ENCODE measurements at places on chromosomes 12 and 14.

DNA sequence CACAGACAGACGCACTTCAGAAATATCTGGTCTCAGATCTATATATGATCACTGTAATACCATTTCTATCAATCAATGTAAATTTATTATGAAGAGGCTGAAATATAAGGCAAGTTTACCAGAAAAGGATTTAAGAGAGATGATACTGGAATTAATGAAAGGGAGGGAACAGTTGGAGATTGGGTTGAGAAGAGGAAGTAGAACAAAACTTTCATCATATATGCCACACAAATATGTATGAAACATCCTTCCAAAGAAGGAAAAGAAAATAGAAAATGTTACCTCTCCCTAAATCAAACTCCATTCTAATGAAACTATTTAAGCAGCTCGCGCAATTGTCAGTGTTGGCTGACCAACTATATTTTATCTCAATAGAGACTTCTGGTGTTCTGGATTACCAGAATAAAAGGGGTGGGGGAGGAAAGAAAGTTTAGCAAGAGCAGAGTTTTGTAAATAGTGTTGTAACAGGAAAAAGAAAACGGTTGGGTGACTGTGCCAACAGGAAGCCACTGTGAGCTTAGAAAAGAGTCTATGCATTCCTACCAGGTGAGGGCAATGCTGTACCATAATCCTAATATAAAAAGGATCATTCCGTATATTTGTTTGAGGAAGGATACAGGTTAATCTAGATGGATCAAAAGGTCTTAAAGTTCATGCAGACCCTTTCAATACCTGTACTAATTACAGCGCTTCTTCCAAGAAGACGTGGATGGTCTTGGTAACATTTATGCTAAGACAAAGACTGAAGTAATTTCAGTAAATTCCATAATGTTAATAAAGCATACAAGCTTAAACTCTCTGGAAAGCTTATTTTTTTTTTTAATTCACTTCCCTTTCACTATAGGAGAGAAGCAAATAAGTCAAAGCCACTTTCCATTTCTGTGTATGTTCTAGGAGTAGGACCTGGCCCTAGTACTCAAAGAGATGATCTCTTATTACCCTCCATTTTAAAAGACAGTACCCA, 14.5 kb upstream of the LLPH start:
- no peak for ATAC-seq

DNA sequence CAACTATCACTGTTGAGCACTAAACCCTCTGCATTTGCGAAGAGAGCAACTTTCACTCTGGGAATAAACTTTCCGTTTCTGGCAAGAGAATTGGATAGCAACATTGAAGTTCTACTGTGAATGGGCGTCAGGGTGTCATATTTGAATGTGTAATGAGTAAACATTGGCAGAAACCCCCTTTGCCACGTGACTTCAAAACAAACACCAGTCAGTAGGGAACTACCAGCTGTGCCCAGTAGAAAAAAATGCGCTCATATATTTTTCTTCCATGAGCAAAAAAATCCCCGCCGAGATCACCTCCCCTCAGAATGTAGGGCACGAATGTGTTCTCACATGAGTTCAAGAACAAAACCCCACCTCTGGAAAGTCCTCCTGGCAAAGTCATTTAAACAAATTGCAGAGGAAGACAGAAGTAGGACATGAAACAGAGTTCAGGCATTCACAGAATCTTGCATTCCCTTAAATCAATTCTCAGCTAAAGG, 80.6 kb downstream of the BTG1 start:
- peak; percentile 82 for ATAC-seq

GRCh38 chr12:115960868-115961802, 316.4 kb downstream of the MED13L start:
- no peak for ATAC-seq

DNA sequence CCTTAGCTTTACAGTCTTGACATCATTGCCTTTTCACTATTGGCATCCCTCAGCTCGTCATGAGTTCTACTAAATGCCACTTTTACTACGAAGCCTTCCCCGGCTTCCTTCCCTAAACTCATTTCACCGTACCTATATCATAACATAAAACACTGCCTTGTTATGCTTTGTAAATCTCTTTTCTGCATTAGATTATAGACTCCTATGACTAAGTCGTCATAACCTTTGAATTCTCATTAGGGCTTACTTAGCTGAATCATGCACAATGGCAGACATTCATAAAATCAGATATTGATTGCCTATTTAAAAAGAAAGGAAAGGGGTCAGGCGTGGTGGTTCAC, 21.0 kb downstream of the BTG1 start:
- ATAC-seq = peak; percentile 41

DNA sequence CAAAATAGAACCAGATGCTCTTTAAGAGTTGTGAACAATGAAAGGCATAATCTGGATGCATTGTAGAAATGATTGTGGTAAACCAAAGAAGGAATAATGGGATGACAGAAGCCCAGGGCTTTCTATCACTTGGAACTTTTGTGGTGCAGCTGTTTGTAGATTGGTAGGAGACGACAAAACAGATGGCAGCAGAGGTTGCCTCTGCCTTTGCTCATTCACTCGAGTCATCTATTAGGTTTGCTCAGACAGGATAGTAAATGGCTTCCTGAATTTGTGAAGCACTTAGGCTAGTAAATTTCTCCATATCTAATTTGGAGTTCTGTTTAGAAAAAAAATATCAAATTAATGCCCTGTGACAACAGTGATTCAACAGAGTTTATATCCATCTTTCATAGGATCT, 78.4 kb downstream of the FGD4 start:
- ATAC-seq = no peak

DNA sequence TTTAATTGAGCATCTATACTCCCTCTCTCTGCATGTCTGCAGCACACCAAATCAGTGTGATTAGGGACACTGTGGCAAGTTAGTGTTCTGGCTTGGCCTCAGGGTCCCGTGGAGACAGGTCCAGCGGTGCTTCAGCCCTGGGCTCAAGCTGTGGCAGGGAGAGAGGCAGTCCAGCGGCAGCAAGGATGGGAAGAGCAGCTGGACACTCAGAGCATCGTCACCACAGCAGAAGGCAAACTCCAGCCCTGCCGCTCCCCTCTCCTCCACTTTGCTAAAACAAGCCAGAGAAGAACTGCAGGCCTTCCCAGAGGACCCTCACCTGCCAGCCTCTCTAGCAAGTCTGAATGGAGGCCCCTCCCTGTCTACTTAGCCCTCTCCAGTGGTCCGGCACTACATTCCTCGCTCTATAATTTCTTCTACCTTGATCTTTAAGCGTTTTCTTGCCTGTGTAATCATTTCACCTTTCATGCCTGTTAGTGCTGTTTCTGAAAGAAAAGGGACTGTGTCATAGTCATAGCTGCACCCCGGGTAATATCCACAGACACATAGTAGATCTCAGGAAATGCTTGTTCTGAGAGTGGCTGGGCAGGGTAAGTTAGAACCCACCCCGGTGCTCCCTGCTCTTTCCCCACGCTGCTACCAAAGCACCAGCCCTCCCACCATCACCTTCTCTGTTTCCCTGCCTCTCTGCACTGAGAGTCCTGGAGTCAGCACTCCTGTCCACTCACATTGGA, 22.1 kb downstream of the ZFP36L1 start:
- ATAC-seq = no peak

- peak; percentile 54 for ATAC-seq
Measured at GRCh38 chr14:72597252-72598233, 296.4 kb downstream of the DPF3 start.

DNA sequence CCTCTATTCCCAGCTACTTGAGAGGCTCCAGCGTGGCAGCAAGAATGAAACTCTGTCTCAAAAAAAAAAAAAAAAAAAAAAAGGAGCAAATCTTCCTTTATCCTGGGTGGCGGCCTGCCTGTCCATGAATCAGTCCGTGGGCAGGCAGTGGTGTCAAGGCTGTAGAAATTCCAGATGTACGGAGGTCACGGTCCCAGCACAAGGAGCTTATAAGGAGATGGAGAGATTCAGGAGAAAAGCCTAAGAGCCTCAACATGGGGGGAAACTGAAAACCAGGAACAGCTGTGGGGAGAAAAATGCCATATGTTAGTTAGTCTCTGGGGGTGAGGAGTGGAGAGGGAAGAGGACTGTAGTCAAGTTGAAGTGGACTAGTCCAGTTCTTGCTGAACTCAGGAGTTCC, 130.5 kb upstream of the CRY1 start:
- no peak for ATAC-seq

DNA sequence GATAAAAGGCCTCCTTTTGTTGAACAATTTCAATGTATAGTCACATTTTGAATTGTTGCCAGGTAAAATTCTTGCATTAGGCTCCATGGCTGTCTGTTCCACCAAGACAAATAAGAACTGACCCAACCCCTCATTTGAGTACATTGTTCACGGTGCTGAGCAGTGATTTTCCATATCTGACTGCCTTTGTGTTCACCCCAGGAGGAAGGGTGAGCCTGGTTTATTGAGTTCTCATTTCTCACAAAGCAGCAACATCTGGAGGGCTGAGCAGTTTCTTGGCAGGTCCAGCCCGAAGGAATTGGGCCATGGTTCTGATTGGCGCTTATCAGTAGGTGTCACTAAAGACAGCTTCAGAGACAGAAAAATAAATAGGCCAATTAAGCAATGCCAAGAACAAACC, 149.1 kb downstream of the BMP4 start:
- ATAC-seq = no peak

DNA sequence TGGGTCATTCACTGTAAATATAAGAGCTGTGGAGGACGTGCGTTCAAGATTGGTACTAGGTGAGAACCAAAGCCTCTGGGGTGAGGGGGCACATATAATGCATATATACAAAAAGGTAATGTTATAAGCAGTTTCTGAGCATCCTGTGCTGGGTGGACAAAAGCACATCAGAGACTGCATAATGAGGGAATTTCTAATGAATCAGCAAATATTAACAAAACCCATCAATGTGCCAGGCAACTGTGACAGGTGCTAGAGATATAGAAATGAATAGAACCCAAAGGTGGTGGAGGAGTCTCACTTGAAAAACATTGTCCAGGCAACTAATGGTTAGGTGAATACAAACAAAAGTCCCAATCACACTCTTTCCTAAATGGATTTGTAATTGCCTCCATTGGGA, 74.7 kb downstream of the GPR65 start:
- ATAC-seq = no peak

DNA sequence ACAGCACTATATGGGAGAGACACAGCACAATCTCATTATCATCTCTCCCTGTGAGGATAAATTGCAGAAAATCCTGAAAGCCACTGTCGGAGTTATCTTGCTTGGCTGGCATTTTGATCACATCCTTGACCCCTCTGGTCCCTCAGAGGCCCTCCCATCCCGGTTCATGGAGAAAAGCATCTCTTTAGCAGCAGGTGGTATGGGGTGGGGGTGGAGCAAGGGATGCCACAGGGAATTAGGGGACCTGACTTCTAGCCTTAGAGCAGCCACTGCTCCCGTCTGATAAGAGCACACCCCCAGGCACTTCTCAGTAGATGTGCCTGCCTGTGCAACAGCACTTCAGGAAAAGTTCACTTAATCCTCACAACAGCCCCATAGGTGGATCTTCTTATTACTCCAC, 38.6 kb downstream of the GRIN2B start:
- ATAC-seq = no peak

- ATAC-seq = no peak
Measured at GRCh38 chr12:53677016-53677799, 1.3 kb upstream of the ATP5MC2 start.

DNA sequence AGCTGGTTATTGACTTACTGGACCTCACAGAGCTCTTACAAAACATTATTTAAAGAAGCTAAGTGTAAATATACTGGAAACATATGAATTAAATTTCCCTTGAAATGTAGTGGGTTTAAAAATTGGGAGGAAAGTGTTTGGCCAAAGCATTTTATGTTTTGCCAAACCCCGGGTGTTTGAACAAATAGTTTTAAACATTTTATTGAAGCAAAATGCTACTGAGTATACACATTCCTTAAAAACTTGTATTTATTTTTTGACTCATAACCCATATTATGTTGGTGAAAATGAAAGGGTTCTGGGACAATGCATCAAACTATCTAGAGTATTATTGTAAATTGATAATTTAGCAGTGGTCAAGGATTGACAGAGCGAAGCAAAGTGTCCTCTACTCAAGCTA, 1048.5 kb downstream of the SLC6A15 start:
- no peak for ATAC-seq

- peak; percentile 97 for ATAC-seq
Measured at GRCh38 chr12:123106640-123107359, 44.1 kb downstream of the PITPNM2 start.

GRCh38 chr14:102164965-102165364, 25.3 kb downstream of the WDR20 start:
- no peak for ATAC-seq

- ATAC-seq = no peak
Measured at GRCh38 chr14:50816395-50817047, 14.4 kb downstream of the NIN start.

- no peak for ATAC-seq
Measured at GRCh38 chr14:51676549-51676948, 24.8 kb downstream of the FRMD6 start.

GRCh38 chr14:91205459-91205858, 39.0 kb downstream of the GPR68 start:
- no peak for ATAC-seq

DNA sequence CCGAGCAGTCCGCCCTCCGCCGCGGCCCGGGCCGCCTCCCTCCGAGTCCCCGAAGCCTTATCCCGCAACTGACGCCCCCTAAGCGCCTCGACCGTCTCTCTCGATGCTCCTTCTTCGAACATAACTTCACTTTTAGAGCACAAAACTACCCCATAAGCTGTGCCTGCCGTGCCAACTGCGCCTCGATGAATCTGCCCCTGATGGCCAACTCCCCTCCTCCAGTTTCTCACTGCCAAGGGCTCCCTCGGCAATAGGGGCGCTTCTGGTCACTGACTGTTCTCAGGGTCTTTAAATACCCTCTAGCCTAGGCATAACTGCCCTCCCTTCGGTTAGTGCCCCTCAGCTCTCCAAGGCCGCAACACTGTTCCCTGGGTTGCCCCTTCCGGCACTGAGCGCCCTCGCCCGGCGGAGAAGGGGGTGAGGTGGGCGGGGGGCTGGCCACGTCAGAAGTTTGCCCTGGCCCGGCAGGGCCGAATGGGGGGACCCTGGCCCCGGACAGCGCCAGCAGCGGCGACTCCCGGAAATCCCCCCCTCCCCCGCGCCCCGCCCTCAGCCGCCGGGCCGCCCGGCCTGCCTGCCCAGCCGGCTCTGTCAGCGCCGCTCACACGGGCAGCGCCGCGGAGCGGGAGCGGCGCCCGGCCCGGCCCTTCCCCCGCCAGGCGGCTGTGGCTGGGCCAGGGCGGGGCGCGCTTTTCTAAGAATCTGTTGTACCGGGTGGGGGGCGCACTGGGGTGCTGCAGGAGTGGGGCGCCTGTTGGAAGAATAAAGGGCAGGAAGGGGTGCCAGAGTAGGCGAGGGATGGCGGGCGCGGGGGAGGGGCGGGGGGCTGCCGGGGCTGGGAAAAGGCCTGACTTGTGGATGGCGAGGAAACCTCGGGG, 10.6 kb downstream of the RARG start:
- peak; percentile 46 for ATAC-seq

All from stimulated activated memory B cell treated with anti-CD40 and anti-IgM and Interleukin-4, amounts not matched to agents 10 μg/mL and 1 μg/mL and 100 μg/mL, for 72 hours (primary cell).